T-helper 1 cell (primary cell): ENCODE measurements at places on chromosomes 4 and X.

DNA sequence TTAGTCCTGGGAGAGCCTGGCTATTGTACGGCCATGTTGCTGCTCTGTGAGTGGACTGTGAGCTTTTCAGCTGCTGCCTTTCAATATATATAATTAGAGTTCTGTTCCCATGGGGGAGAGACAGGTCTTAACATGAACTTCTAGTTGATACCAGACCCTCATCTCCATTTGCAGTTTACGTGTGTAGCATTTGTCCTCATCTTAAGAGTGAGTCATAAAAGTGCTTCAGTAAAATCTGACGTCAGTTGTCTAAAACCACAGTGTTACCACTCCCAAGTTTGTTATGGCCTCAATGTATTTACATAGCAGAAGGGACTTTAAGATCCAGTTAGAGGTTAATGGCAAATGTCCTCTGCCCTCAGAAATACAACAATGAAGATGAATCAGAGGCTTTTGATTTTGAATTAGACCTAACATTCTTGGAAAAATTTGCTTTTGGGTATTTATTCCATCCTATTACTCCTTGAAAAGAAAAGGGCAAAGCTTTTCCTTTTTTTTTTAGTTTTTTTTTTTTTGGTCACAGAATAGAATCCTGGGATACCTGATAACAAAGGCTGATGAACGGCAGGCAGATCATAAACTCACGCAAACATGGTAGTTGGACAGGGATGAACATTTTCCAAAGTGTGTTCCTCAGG lies 38.6 kb downstream of the PHOX2B start:
- DNase-seq, result no peak

GRCh38 chr4:158811704-158812103 lies 42.9 kb downstream of the FNIP2 start:
- DNase-seq, result no peak

- no peak for DNase-seq
Measured at GRCh38 chr4:73723928-73724327, 16.4 kb upstream of the CXCL8 start.

DNA sequence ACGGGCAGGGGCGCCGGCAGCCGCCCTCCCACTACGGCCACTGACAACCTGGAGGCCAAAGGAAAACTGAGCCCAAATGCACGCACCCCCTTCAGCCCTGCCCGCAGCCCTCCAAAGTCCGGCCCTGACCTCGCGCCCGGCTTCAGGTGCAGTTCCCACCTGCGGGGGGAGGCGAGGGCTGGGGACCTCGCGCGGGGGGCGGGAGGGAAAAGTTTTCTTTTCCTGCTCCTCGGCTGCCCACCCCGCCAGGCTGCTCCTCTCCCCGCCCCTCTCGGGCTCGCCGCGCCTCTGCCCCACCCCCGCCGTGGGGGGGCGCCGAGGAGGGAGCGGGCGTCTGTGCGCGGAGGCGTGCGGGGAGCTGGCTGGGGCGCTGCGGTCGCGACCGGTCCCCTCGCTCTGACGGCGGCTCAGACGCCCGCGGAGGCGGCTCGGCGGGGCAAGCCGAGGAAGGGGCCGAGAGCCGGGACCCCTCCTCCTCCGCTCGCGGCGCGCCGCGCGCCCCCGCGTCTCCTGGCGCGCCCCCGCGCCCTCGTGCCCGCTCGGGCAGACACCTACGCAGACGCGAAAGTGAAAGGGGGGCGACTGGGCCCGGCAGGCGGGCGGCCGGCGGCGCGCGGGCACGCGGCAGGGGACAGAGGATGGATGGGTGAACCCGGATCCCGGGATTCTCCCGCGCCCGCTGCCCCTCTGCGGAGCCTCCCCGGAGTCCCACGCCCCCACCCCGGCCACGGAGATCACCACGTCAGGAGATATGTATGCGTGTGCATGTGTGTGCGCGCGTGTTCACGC lies 3.1 kb upstream of the NR3C2 start:
- peak; percentile 65 for DNase-seq

DNA sequence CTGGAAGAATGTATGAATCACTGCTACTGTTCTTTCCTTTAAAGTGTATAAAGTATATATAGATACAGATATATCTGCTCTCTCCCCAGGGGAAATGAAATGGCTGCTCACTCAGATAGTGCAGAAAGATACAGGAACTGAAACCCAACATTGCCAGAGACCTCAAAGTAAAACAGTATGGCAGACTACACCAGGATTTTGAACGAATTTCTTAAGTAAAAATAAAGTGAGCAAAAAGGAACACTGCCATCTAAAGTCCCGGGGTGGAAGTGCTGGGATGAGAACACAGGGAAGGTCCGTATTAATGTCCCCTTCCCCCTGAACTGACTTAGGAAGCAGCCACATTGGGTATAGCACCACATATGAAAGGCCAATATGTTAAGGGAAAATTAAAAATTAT lies 93.4 kb downstream of the TMA16 start:
- no peak for DNase-seq

- DNase-seq, result no peak
Measured at GRCh38 chr4:146334862-146335449, 120.6 kb downstream of the REELD1 start.

GRCh38 chr4:158236304-158237030 lies 26.2 kb downstream of the TMEM144 start:
- DNase-seq, result no peak
